M059J (cell line): ENCODE measurements at places on chromosomes 12 and 14.

DNA sequence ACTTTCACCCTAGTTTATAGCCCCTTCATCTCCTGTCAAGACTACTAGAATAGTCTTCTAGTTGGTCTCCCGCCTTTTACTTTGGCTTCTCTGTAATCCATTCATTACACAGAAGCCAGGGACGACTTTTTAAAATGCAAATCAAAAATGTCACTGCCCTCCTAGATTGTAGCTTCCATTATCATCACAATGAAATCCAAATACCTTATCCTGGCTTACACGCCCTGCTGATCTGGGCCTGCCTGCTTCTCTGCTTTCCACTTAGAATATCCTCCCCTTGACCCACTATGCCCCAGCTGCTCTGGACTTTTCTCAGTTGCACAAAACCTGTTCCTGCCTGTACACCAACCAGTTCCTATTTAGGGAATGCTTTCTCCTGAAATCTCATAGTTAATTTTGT lies 4.5 kb upstream of the EEA1 start:
- no peak for DNase-seq

GRCh38 chr14:26626256-26626655 lies 28.4 kb upstream of the NOVA1 start:
- no peak for DNase-seq

GRCh38 chr12:82886671-82887340 lies 200.1 kb downstream of the TMTC2 start:
- DNase-seq = no peak

- DNase-seq = no peak
Measured at GRCh38 chr12:66667906-66668305, 11.0 kb downstream of the GRIP1 start.
